ENCODE measurements at places on chromosomes 6 and 20.
A peak's percentile ranks its signal among the peaks of the same experiment; 100 is the strongest.

DNA sequence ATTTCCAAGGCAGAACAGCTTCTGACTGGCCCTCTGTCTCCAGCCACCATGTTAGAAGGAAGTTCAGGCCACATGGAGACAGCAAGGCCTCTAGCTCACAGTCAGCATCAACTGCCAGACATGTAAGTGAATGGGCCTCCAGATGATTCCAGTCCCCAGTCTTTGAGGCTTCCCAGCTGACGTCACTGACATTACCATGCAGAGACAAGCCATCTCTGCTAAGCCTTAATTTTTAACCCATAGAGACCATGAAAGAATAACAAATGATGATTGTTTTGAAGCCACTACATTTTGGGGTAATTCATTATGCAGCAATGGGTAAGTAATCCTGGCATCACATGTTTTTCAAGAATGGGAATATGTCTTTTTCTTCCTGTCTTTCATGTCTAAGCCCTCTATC, 11.3 kb upstream of the DEFB129 start:
- DNase-seq = no peak

GRCh38 chr20:36154700-36155628, at the start of gene EPB41L1:
Gene EPB41L1, plus strand, starts transcription at chr20:36154740. Its CDS starts 19,038 bp downstream, at chr20:36173778.
- DNase-seq = peak; percentile 57

DNA sequence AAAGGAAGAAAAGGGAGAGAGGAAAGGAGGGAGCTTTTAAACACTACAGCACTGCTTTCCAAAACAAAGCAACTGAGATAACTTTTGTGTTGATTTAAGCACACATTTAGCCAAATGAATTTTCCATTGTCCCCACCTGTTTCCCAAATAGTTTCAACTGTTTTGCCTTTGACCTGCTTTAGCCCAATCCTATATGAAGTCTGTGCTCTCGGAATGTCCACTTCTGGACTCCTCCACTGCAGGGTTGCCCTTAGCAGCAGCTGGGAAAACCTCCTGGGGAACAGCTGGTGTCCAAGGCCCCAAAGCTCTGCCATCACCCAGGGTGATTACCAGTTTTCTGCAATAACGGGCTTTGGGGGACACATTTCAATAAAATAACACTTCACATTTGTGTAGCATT, 44.9 kb upstream of the PKHD1 start:
- no peak for DNase-seq

- peak; percentile 3 for DNase-seq
Measured at GRCh38 chr20:36988494-36988966, 37.0 kb upstream of the SAMHD1 start.

- no peak for DNase-seq
Measured at GRCh38 chr20:56928007-56928406, 298.9 kb downstream of the TFAP2C start.

- peak; percentile 68 for DNase-seq
Measured at GRCh38 chr6:13766201-13766634, 48.1 kb downstream of the MCUR1 start.

DNA sequence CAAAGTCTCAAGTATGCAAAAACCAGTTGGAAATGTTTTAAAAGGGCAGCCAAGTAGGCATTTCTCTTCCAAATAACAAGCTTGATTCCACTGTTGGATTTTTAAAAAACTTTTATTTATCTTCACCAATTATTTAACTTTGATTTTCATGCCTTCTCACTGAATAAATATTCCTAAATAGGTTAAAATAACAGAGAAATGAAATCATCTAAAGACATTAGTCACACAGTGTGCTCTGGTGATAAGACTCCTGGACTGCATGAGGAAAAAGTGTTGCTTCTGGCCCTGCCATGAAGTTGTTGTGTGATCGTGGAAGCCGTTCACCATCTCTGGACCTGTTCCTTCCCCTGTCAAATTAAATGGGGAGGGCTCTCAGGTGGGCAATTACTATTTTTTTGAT, 33.8 kb upstream of the IGF2R start:
- peak; percentile 54 for DNase-seq

- no peak for DNase-seq
Measured at GRCh38 chr20:23153696-23154341, 67.7 kb upstream of the CD93 start.

DNA sequence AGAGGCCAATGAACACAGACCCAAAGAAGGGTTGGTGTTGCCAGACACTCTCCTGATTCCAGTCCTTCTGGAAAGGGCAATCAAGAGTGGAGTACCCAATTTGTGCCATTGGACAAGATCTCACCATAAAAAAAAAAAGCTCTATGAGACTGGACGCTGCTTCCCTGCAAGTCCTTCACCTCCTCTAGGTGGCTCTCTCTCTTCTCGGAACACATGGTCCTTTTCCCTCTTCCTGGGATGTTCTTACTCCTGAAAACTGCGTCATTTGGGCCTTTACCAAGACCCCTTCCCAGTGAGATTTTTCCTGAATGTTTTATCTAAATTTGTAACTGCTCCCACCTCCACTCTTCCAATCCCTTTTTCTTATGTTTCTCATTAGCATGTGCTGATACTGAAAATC, 280.8 kb downstream of the FOXA2 start:
- DNase-seq = no peak

DNA sequence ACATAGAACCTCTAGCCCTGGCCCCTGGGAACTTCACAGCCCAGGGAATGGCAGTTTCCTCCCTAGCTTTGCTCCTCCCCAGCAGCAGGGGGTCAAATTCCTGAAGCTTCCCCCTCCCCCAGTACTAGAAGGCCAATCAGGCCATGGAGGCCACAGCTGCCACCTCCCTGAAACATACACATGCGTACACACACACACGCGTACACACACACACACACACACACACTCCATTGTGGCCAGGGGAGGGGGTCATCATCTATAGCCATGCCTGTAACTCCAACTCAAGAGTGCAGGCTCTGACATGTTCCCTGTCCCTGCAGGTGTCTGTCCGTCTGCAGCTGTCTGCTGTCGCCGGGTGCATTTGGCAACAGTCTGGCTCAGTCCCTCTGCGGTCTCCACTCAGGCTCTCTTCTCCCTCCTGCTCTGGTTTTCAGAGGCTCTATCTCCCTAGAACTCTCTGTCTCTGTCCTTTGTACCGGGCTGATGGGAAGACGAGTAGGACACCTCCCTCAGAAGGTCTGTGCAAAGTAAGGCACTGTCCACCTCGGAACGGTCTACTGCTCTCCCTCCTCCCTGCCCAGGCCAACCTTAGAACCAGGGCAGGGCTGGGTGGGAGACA, 1.4 kb downstream of the LRFN2 start:
- DNase-seq = no peak

- no peak for DNase-seq
Measured at GRCh38 chr20:64154590-64155257, 9.5 kb upstream of the MYT1 start.

GRCh38 chr6:35161266-35161665, 20.1 kb upstream of the TCP11 start:
- no peak for DNase-seq

DNA sequence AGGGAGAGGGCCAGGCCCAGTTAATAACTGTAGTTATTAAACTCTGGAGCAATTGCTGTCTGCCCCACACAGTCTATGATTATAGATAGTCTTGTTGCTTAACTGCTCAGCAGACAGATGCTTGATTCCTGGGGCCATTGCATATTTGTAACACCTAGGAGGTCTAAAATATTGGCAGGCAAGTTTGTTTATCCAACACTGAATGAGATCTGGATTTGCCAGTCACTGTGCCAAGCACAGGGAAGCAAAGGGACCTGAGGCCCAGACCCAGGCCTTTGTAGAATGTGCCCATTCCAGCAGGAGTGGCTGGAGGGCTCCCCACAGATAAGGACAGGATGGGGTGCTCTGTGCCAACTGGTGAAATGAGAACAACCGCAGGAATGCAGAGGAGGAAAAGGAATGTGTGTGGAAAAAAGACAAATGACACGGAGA, 17.6 kb upstream of the ENTPD6 start:
- peak; percentile 7 for DNase-seq

DNA sequence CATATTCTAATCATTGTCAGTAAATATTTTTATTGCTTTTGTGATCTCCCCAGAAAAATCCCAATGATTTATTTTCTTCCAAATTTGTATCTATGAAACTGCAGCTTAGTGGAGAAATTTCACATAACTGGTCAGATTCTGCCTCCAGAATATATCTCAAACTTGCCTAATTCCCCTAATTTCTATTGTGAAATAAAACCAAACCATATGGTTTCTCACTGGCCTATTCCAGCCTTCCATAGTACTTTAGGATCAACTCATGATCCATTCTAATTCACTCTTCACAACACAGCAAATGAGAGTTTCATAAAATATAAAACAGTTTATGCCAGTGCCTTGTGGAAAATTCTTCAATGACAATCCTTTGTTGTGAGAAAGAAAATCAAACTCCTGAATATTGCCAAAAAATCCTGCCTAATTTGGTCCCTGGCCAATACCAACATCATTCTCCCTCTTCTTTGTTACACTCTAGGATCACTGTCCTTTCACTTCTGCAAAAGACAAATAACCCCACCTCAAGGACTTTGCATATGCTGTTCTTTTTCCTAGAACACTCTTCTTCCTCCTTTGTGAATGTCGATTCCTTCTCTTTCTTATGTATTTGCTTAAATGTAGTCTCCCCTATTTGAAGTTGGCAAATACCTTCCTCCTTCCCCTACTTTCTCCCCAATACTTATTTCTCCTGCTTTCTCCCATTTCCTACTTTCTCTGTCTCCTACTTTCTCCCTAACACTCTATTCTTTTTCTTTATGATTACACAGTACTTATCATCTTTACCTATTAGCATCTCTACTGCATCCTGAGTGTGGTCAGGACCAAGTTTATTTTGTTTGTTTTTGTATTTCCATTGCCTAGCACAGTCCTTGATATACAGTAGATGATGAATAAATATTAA, 587.5 kb downstream of the RFPL4B start:
- DNase-seq = no peak

GRCh38 chr6:75815756-75816155, 66.7 kb downstream of the MYO6 start:
- no peak for DNase-seq

GRCh38 chr20:50520222-50520880, 10.2 kb downstream of the PTPN1 start:
- no peak for DNase-seq

DNA sequence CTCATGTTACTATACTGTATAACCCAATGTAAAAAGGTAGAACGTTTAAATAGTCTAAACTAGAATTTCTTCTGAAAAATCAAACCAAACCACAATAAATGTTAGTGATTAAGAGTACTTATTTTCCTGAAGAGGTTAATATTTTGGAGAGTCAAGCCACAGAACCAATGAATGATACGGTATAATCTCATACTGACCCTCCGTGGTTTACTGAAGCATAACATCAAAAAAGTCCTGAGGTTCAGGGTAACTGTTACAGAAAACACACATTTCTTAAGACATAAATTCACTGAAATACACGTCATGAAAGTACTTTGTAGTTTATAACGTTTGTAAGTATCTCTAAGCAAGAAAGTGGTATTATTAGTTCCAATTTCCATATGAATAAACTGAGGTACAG, 28.9 kb downstream of the ESF1 start:
- no peak for DNase-seq

DNA sequence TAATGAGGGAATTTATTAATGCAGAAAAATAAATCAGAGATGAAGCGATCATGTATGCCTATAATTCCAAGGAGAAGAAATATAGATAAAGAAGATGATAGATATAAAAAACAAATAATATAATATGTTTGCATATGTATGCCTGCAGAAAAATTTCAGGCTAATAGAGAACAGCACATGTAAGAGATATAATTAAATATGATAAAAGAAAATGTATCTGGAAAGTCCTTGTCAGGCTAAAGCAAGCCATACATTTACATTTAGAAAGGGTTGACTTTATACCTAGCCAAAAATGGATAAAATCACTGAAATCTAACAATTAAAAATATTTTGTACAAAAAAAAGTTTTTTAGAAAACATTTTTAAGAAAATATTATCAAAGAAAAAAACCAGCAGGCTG, 454.1 kb downstream of the C6orf118 start:
- no peak for DNase-seq

DNA sequence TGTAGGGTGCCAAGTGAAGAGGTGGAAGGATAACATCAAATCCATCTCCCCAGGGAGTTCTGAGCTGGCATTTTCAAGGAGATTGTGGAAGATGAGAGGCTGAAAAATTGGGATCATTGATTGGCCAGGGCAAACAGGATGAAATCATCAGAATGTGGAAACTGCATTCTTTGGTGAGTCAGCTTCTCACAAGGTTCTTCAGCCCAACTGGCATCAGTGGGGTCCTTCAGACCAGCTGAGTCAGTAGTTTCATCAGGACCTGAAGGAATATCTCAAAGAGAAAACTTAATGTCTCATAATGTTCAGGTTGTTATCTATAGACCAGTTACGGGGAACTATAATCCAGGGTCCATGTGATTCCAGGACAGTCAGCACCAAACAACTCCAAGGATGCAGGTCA, 195.8 kb downstream of the HAO1 start:
- peak; percentile 28 for DNase-seq

DNA sequence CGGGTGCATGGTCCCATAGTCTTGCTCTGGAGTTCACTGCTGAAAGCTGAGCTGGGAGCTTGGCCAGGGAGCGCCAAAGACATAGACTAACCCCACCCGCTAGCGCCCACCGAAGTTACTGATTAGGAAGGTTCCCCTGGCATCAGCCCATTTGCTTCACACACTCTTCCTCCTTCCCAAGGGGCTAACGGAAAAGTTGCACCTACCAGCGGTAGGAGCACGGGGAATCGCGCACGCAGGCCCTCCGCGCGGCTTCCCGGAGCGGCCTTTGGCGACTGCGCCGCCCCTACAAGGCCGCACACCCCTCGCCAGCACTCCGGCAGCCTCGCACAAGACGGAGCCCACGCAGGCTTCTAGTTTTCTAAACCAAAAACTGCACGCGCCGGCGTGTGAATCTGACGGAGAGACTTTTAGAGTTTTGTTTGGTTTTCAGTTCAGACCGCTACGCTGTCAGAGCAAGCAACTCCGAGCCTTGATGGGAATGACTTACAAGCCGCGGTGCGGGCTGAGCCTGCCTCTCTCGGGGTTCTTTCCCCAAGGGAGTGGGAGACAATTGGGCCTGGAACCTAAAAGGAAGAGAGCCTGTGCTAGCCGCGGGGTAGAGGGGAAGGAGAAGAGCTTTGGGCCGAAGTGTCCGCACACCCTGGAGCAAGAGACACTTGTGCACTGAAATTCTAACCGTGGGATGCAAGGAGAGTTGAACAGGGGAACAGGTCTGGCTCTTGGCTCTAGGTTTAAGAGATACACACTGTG, 891 bp upstream of the POU3F2 start:
- DNase-seq = peak; percentile 42

DNA sequence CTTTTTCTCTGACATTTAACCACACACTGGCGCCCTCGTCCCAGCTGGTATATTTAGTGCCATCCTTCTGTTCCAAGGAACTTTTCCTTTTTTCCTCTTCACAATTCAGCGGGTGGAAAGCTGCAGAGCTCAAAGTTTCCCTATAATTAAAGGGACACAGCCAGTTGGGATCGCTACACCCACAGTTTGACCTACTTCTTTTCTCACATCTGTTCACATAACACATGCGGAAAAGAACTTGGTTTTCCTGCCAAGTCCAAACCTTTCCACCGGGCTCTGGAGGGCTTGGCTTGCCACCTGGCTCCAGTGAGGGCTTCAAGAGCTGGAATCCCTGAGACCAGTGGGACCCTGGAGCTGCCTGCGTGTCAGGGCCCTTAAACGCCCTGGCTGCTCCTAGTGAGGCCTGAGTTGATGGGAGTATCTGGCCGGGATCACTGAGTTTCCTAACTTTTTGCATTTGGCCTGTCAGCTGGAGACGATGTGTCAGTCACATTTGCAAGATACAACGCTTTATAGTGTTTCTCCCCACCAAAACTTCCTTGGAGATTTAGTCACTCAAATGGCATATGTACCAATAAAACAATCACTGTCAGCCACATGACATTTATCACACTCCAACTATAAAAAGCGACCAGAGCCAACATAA, 176.0 kb downstream of the SASH1 start:
- DNase-seq = no peak

Data from adipocyte (in vitro differentiated cells).